ENCODE measurements at places on chromosomes 11 and 22. TPM values are rescaled to one million over a fixed set of nuclear protein-coding genes. Genes with fewer than 3 reads are reported as not detected.

DNA sequence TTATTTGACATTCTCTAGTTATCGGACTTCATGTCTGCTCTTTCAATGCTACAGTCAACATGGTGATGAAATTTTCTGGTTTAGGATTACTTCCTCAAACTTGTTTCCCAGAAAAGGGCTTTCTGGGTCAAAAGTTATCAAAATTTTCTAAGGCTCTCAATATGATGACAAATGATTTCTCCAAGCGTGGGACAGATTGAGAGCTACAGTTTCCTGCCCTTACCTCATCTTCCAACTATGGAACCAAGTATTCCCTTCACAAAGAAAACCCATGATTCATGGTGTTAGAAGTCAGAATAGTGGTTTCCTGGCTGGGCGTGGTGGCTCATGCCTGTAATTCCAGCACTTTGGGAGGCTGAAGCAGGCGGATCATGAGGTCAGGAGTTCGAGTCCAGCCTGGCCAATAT lies 17.8 kb downstream of the MYO18B start:
- no peak for DNase-seq

DNA sequence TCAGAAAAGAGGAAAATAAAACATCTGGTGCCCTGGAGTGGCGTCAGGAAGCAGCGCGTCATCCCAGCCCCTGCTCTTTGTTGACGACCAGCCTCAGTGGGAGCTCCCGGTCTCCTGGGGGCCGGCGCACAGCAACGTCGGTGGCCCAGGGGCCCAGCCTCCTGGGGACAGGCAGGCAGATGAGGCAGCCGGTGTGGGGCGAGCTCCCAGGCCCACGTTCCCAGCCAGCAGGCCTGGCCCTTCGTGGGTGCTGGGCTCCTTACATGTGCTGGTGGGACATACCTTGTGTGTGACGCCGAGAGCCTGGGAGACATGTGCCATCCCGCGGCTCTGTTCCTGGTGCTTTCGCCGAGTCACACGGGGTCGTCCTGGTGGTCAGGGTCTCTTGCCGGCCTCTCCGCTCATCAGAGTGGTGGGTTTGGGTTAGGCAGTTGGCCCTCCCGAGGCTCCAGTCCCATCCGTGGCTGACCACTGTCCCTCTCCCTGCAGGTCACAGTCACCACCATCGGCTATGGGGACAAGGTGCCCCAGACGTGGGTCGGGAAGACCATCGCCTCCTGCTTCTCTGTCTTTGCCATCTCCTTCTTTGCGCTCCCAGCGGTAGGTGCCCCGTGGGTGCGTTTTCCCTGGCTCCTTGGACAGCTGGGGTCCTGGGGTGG lies 116.7 kb downstream of the KCNQ1OT1 start:
- DNase-seq: no peak

DNA sequence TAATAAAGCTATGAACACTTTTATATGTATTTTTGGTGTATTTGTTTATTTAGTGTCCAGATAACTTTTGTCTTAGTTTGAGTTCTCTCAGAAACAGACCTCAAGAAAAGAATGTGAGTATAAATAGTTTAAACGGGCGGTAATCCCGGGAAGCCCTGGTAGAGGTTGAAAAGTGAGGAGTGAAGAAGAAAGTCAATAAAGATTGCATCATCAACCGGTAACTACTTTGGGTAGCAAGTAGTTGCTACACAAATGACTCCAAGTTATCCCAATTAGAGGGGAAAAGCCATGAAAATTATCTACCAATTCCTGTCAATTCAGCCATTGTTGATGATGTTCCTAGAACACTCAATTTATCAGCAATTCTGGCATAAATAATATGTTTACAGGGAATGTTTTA lies 870.3 kb upstream of the RAG2 start:
- DNase-seq: no peak

DNA sequence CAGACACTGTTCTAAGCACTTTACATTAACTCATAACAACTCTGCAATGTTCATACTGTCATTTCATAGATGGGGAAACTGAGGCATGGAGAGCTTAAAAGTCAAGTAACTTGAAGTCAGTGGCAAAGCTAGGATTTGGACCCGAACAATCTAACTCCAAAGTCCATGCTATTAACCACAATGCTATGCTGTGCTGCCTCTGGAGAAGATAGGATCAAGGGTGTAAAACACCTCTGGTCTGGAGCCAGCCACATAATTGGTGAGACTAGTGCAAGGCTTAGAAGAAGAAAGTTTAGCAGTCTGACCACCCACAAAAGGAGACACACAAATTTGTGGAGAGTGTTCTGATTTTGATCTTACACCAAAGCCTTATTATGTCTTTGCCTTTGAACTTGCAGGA lies 43.7 kb downstream of the ARFGAP2 start:
- DNase-seq: no peak

The C11orf21 gene
- total RNA-seq: not detected

- no peak for DNase-seq
Measured at GRCh38 chr11:23425381-23425780, 565.1 kb upstream of the CCDC179 start.

DNA sequence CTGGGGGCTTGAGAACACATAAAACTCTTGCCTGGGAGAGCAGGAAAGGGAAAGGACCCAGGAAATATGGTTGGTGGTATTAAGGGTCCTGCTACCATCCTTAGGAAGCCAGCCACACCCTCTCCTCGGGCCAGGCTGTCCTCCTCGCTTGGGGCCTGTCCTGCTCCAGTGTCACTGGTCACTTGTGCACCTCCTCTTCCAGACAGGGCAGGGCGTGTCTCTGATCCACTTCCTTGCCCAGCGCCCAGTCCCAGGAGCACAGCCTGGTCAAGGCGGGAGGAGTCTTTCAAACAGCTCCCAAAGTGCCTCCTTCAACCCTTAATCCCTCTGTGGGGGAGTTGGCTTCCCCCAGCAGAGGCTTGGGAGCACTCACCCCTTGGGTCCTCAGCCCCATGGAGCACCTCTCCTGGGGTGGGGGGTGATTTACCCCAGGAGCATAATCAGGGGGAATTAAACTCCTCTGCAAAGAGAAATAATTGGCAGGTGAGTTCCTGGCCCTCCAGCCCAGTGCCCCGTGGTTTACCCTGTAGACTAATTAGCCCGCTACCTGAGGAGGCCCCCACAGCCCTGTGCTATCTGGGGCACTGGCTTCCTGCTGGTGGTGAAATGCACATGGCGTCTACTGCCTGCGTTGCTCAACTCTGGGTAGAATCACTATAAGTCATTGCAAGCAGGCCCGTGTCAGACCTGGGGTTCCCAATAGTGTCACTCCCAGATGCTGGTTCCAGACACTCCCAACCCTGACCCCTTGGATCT lies 8.0 kb downstream of the TMPRSS6 start:
- no peak for DNase-seq

DNA sequence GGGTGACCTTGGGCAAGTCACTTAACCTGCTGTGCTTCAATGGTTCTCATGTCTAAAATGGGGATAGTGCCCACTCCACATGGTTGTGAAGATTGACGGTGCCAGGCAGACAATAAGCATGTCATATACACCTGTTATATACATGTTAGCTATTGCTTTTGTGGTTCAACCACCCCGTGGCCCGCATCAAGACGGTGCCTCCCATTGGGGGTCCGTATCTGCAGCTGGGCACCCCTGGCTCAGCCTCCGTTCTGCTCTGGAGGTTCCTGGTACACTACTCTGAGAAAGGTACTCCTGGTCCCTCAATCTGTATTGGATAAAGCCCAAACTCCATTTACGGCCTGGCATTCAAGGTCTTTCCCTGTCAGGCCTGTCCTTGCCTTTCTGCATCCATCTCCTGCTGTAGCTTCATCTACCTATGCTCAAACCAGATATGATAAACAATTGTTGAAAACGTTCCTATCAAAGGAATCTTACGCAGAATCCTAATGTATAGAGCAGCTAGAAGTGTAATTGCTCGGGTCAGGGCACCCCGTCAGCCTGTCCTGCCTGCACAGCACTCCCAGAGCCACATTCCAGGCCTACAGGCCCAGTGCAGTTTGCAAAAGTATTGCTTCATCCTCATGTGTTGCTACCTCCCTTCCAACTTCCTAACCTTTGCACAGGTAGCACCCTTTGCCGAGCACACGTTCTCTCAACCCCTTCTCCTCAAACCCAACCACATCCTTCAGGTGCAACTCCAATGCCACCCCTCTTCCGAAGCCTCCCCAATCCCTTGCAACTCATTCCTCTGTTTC lies 194.9 kb downstream of the BCR start:
- DNase-seq: no peak

The OR51B2 gene
- total RNA-seq: not detected

DNA sequence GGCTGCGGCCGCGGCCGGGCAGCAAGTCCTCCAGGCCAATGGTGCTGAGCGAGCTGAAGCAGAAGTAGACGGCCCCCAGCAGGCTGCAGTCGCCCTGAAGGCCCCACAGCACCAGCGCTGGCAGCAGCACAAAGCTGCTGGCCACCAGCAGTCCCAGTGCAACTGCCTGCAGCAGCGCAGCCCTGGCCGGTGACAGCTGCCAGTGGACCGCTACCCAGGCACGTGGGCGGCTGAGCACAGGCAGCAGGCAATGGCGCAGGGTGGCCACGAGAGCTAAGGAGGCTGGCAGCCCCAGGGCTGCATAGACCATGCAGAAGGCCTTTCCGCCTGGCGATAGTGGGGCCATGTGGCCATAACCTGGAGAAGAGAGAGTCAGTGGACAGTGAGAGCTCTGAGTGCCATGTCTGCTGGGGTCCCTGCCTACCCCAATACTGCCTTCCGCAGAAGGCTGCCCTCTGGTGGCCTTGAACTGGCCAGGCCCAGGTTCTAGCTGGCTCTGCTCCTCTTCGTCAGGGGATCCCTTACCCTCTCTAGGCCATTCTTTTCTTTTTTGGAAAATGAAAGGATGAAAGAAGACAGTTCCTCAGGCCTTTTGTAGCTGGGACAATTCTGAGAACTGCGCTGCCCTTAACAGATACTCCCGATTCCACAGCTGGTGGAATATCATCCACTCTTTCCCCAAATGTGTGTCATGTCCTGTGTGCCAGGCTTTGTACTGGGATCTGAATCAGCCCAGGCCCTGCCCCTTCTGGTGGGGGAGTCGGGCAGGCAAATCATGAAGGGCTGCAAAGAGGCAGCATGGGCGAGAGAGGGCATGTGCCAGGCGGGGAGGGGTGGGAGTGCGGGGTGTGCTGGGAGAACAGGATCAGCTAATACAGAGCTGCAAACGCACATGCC lies 1.8 kb downstream of the KCNK7 start:
- no peak for DNase-seq

The TBC1D22A gene
- total RNA-seq: 15.5 TPM

DNA sequence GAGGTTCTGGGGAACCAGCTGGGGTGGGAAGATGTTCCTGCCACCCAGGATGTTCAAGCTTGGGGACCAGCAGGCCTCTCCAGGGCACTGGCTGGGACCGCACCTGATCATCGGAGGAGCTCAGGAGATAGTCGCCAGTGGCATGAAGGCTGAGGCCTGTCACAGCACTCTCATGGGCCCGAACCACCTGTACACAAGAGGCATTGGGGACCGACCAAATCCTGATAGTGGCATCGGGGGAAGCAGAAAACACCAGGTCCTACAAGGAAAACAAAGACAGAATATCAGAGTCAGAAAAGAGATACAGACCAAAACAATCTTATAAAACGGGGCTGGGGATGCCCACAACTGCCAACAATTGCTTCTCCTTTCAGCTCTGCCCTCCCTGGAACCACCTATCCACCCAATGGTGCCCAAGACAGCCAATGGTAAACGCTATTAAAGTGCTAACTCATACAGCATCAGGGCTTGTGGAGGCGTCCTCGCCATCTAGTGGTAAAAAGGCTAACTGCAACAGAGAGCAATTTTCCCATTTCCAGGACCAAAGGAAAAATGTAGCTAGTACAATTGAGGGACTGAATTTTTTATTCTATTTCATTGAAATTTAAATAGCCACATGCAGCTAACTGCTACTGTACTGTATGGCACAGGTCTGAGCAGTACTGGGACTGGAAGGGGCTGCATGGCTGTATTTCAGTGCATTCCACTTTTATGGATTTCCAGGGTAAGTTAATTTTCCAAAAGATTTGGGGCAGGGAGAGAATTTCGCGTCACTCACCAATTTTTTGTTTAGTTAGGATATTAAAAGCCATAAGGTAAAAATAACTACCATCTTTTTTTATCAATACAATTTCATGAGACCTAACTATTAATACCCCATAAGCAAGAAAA lies 7.1 kb downstream of the PRPF19 start:
- DNase-seq: peak; percentile 59

The FAM83F gene
- total RNA-seq: 2.8 TPM

DNA sequence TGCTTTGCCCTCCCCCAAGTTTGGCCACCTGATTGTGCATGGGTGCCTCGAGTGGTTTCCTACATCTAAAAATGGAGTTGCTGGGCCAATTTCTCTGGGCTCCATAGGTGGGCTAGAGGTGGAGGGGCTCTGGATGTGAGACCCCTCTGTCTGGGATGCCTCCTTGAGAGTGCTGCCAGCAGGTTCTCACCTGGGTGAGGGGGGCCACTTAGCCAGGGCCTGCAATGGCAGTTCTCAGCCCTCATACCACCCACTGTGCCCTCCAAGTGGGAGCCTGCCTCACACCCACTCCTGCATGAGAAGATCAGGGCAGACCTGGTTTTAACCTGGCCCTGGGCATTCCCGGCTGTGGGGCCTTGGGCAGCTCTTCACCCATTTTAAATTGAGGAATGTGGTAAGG lies 83.9 kb downstream of the CABIN1 start:
- no peak for DNase-seq

DNA sequence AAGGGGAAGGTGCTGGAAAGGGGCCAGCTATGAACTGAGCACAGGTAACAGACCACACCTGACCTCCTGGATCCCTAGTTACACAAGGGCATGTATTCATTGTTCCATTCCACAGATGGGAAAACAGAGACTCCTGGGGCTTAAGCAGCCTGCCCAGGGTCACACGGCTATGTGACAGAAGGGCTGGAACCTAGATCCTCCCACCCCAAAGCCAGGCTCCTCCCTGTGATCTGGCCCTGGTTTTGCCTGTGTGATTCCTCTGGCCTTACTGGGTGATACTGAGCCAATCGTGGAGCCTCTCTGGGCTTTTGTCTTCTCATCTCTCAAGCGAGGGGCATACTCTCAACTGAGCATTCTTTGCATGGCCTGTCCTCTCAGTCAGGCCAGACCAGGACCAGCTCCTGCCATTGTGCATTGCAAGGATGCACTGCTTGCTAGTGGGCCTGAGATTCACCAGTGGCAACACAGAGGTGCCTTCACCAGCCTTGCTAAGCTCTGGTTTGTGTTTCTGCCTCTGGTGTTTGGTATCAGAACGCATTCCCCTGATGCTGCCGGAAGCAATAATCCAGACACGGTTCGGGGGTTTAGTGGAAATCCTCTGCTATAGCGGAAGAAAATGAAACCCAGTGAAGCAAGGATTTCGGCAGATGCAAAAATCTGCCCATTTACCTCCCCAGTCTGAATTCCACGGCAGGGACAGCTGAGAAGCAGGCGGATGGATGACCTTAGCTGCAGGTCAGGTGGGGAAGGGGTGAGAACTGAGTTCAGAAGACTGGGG lies 226.6 kb downstream of the ST3GAL4 start:
- no peak for DNase-seq

- no peak for DNase-seq
Measured at GRCh38 chr11:11577251-11577855, 44.5 kb downstream of the GALNT18 start.

DNA sequence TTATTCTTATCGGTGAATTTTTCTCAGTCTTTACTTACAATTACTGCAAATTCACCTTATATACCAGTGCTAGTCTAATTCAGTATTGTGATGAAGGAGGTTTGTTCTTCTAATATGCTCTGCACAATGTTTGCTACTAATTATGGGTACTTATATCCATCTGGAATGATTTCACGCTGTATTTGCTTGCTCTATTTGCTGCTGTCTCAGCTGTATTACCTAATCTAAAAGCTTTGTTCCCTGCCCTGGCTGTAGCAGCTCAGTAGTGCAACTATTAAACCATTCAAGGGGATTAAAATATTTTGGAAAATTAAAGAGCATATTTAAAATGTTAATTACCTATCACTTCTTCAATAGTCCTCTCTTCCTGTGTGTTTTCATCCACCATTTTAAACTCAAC lies 375.3 kb downstream of the LUZP2 start:
- DNase-seq: no peak

The CD248 gene
- total RNA-seq: 4.8 TPM

Data from neural crest cell (in vitro differentiated cells).